ENCODE measurements at places on chromosomes 1 and 21.

DNA sequence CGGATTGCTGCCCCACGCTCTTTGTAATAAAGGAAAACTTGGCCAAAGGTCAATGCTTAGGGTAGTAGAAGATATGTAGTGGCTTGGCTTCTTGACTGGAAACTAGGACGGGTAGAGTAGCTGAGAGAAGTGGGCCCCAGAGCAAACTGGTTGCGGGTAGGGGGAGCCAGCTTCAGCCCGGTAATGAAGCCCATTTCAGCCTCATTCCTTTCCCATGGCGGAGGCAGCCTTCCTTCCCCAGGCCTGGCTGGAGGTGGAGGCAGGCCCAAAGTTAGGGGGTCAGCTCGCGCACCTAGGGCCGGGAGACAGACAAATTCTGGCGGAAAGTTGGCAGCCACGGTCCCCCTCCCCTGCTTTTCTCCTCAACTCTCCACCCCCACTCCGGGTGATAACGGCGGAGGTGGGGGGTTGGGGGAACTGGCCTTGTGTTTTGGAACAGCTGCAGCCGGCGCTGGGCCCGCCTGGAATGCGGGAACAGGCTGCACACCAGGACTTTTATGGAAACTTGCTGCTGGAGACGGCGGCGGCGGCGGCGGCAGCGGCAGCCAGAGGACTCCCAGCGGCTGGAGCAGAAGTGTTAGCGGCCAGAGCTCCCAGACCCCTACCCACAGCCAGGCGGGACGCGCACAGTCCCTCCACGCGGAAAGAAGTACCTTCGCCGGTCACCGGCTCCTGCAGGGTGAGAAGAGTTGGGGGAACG is at the start of gene NEXN:
TSS of gene NEXN (plus strand) at position 544 of the 700 bp plus-strand sequence. CDS start 27,483 bp downstream, outside the sequence.
- peak; percentile 42 for DNase-seq

DNA sequence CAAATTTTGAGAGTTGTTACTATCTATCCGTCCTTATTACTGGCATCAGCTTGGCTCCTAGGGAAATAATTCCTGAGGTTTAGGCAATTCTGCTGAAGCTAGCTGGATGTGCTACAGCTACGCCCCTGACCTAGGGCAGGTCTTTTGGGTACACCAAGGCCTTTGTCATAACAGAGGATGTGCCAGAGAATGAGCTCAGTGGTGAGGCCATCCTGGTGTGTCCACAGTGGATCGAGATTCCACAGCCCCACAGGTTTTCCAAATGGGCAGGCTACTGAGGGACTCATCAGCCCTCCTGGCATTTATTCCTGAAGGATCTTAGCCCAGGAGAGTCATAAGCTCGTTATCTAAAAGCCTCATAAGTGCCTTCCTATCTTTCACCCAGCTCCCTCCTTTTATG is 475.2 kb upstream of the USP24 start:
- DNase-seq, result no peak

- DNase-seq, result no peak
These were observed 4.5 kb upstream of the PLCH2 start for GRCh38 chr1:2471587-2472001.

- no peak for DNase-seq
These were observed 172.7 kb downstream of the TRIM33 start for GRCh38 chr1:114338191-114338890.

DNA sequence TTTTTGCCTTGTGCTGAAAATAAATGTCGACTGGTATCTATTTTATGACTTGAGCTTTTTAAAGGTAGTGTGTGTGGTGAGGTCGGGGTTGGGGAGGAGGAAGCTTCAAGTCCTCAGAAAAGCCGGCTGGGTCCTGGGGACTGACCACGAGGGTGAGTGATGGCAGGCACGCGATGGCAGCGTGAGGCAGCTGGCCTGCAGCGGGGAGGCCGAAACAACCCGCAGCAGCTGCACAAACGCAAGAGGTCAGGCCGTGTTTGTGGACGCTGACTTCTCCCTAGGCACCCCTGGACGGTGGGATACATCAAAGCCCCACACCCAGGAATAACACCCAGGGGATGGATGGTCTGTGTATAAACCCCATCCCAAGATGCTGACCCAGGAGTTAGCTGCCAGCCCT is 51.4 kb downstream of the ZBTB18 start:
- DNase-seq, result no peak

- DNase-seq, result no peak
These were observed 29.0 kb downstream of the CLIC6 start for GRCh38 chr21:34697826-34698225.

DNA sequence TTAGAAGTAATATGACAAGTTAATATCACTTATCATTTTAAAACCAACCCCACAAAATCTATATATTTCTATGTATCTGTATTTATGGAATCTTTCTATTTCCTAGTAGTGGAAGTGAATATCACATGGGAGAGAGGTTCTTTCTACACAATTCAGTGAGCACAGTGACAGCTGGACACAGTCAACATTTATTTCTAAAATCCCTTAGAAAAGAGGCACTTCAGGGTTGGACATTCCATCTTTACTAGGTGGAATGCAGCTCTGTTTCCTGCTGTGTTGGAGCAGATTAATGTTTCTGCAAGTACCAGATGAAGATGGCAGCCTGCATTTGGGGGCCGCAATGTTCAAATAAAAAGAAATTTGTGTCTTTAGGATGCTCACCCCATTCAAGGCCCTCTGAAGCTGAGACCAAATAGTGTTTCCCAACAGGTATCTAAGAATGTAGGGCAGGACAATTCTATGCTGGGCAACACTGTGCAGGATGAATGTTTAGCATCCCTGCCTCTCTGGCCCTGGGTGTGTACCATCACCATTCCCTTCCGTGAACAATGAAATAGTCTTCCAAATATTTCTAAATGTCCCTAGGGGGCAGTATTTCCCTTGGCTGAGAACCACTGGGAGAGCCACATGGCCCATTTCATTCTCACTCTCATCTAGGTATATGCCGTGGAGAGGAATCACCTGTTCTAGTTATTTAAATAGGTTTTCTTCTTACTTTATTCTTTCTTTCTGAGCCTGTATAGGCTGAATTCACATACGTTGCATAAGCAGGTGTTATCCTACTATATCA is 394.8 kb downstream of the PRDM2 start:
- DNase-seq, result no peak

- no peak for DNase-seq
These were observed 206.6 kb upstream of the GRIK3 start for GRCh38 chr1:37240897-37241296.

- no peak for DNase-seq
These were observed 5.0 kb downstream of the RAP1GAP start for GRCh38 chr1:21663951-21664805.

DNA sequence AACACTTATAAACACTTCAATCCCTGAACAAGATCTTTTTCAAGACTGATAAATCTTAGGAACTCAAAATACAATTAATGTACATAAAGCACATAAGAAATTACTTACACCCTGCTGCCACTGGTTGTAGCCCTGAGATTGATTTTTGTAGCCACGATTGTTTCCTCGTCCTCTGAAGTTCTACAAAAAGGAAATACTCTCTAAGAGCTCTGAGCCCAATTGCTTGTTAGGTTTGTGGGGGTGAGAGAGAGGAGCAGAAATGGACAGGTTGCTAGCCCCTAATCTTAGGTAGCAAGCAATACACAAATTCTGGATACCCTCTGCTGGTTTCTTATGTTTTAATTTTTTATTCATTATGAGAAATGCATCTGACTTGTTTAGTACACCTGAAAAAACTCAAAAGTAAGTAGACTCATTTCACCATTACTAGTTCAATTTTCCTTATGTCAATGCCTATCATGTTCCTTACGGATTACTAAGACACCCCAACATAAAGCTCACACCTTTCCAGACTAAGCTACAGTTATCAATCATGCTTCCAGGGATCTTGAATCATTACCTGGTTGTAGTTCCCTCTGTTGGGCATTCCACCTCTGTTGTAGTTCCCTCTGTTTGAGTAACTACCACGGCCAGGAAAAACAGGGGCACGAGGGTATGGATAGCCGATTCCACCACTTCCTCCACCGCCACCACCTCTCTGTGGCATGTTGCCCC is 9.3 kb downstream of the HNRNPU start:
- no peak for DNase-seq

GRCh38 chr1:79791488-79792218 is 785.1 kb upstream of the ADGRL4 start:
- DNase-seq, result no peak
